ENCODE measurements at places on chromosomes 2 and 18.

GRCh38 chr2:191015239-191015638, 1.3 kb upstream of the STAT1 start:
- H3K27ac ChIP-seq: no peak overlapping the region
- H3K27me3 ChIP-seq: no peaks in the 10 kb centered on the region
- H3K4me1 ChIP-seq: peaks cover 5% of the 10 kb centered on the region

GRCh38 chr2:187466129-187466792, 18.2 kb upstream of the CALCRL start:
- H3K4me1 ChIP-seq: no peaks in the 10 kb centered on the region
- no peak for DNase-seq
- H3K36me3 ChIP-seq: peaks cover 2% of the 10 kb centered on the region
- H3K27me3 ChIP-seq: no peaks in the 10 kb centered on the region

DNA sequence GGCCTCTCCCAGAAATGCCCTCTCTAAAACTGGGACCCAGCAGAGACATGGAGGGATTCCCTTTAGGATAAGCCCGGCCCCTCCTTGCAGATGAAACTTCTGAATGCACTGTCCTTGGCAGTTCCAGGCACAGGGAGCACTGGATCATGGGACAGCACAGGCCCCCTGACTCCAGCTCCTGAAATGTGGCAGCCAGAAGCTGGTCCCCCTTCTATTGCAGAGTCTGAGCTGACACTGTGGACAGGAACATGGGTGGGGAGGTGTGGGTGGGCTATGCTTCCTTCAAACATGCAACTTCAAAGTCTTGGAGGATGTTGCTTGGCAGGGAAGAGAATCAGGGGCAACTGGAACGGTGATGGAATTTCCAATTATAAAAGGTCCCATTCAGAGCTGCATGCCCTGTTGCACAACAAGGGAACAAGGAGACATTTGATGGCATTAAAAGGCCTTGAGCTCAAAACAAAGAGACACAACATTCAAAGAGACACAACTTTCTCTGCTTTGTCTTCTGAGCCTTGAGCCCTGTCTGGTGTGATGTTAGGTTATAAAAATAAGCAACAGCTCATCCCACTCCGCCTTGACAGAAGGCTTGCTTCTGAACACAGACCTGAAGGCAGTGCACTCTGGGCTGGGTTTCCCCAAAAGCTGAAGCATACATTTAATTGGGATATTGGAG, 239.0 kb downstream of the OSR1 start:
- no peak overlapping the region for H3K27ac ChIP-seq
- H3K4me3 ChIP-seq: no peak overlapping the region
- peaks cover 10% of the 10 kb centered on the region for H3K4me1 ChIP-seq
- no peaks in the 10 kb centered on the region for H3K36me3 ChIP-seq
- H3K27me3 ChIP-seq: no peaks in the 10 kb centered on the region

DNA sequence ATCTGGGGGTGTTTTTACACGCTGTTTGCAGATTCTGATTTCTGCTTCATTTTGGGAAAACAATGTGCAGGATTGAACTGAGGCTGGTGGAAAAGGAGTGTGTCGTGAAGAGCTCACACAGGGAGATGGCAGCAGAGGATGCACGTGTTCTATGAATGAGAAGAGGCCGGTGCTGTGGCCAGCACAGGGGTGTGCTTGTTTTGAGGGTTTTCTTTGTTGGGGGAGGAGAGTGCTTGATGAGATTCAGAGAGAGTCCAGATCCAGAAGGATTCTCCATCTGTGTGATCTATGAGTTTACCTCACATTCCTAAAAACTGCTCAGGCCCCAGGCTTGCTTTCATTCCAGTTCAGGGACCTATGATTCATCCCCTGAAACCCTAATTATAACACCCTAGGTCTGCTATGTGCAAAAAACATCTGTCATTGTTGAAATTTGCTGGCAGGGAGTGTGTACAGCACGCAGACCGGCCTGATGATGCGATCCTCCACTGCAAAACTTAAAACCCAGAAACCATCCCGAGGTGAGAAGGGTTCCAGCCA, 12.1 kb downstream of the TGFA start:
- no peaks in the 10 kb centered on the region for H3K4me1 ChIP-seq
- no peak overlapping the region for H3K27ac ChIP-seq
- no peak for DNase-seq
- H3K27me3 ChIP-seq: no peaks in the 10 kb centered on the region

DNA sequence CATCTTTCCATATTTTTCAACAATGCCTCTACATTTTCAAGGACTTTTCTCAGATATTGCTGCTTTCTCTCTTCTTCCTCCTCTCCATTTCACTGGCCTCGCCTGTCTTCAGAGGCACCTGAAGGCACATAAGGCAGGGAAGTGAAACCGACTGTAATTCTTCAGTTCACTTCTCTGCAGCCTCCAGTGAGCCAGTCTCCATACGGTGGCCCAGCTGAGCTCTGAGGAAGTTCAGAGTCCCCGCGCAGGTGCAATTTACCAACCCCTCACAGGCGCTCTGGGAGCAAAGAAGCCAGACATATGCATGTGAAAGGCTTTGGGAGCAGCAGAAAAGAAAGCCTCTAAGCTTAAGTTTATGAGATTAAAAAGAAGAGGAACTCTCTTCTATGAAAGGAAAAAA, 12.4 kb downstream of the KLHL14 start:
- no peak overlapping the region for H3K27ac ChIP-seq
- no peak for DNase-seq
- H3K36me3 ChIP-seq: no peaks in the 10 kb centered on the region

- H3K27ac ChIP-seq: no peak overlapping the region
- H3K27me3 ChIP-seq: peaks cover 3% of the 10 kb centered on the region
- peaks cover 2% of the 10 kb centered on the region for H3K4me1 ChIP-seq
- no peaks in the 10 kb centered on the region for H3K36me3 ChIP-seq
- no peak overlapping the region for H3K4me3 ChIP-seq
- DNase-seq: peak; percentile 73
Measured at GRCh38 chr18:616380-616995, 19.7 kb downstream of the CLUL1 start.

DNA sequence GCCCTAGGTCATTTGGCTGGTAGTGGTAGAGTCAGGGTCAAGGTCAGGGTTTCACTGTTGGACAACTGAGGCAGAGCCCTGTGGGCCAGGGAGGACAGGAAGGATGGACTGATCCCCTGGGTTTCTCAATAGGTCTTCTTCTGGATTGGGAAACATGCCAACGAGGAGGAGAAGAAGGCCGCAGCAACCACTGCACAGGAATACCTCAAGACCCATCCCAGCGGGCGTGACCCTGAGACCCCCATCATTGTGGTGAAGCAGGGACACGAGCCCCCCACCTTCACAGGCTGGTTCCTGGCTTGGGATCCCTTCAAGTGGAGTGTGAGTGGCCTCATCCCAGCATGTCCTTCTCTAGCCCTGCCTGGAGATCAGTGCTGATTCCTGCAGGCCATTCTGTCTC, 18.1 kb downstream of the VIL1 start:
- H3K4me3 ChIP-seq: no peak overlapping the region
- peaks cover 2% of the 10 kb centered on the region for H3K27me3 ChIP-seq
- H3K4me1 ChIP-seq: no peaks in the 10 kb centered on the region
- H3K36me3 ChIP-seq: no peaks in the 10 kb centered on the region
- no peak for DNase-seq

DNA sequence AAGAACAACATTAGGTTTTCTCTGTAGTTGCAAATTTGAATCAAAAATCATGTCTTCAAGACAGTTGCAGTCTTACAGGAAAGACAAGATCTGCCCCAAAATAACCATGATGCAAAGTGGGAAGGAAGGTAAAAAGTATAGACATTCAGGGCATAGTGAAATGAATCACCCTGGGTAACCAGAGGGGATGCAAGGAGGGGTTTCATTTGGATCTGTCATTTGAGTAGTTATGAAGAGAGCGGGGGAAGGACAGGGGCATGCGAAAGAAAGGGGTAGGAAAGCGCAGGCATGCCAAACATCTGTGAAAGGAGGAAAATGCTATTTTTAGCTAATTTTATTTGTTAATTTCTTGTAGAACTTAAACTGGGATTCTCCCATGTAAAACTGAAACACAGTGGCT, 219.1 kb upstream of the BOD1L2 start:
- H3K4me3 ChIP-seq: no peak overlapping the region
- H3K27me3 ChIP-seq: no peaks in the 10 kb centered on the region
- no peaks in the 10 kb centered on the region for H3K4me1 ChIP-seq

DNA sequence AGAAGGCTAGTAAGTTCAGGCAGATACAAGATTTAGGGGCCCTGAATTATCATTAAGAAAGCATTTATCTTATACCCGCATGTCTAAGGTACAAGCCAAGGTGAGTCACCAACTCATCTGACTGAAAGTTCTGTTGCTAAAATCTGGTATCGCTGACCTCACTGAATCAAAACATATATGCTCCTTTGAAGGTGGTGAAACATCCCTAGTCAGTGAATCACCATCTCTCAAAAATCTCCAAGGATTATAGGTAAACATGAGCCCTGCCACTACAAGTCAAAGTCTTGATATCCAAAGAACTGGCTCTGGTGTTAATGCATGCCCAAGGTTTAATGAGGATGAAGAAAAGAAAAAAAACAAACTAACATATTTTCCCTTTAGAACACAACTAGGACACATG, 43.5 kb downstream of the IRS1 start:
- peak overlapping the region; percentile 80 for H3K27ac ChIP-seq
- DNase-seq: peak; percentile 59
- no peaks in the 10 kb centered on the region for H3K27me3 ChIP-seq
- H3K4me1 ChIP-seq: peaks cover 27% of the 10 kb centered on the region
- H3K36me3 ChIP-seq: peaks cover 4% of the 10 kb centered on the region

GRCh38 chr2:239326831-239327535, 73.8 kb downstream of the HDAC4 start:
- H3K4me1 ChIP-seq: peaks cover 10% of the 10 kb centered on the region
- no peaks in the 10 kb centered on the region for H3K27me3 ChIP-seq
- DNase-seq: peak; percentile 45
- no peaks in the 10 kb centered on the region for H3K36me3 ChIP-seq

GRCh38 chr2:71578767-71579342, 125.5 kb downstream of the DYSF start:
- H3K4me1 ChIP-seq: no peaks in the 10 kb centered on the region
- no peak overlapping the region for H3K4me3 ChIP-seq
- no peak overlapping the region for H3K27ac ChIP-seq
- no peaks in the 10 kb centered on the region for H3K36me3 ChIP-seq
